ENCODE measurements at places on chromosomes 13 and 19.

- no peak for DNase-seq
Measured at GRCh38 chr13:33316890-33317289, 31.3 kb upstream of the STARD13 start.

DNA sequence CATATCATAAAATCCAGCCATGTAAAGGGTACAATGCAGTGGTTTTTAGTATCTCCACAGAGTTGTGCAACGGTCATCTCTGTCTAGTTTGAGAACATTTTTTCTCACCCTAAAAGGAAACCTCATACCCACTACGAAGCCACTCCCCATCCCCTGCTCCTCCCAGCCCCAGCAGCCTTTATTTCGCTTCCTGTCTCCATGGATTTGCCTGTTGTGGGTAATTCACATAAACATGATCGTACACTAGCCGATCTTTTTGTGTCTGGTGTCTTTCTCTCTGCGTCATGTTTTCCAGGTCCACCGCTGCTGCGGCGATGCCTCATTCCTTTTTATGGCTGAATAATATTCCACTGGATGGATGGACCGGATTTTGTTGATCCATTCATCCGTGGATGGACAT is 28.6 kb downstream of the BICRA start:
- no peak for DNase-seq

- DNase-seq: no peak
Measured at GRCh38 chr13:40550130-40550529, 116.3 kb downstream of the FOXO1 start.

DNA sequence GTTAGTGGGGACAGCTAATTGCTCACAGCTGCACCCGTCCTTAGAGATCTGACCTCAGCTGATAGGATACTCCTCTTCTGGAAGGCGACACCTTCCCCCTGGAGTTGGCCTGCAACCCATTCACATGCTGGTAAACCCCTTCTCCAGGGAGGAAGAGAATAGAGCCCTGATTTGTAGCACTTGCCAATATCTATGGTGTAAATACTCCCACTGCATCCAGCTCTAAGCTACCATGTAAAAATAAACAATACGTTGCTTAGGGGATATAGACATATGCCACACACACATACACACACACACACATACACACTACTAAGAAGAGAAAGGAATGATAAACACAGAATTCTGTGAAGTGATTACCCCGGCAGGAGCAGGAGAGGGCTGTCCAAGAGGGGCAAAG is 49.4 kb upstream of the KCTD15 start:
- no peak for DNase-seq

DNA sequence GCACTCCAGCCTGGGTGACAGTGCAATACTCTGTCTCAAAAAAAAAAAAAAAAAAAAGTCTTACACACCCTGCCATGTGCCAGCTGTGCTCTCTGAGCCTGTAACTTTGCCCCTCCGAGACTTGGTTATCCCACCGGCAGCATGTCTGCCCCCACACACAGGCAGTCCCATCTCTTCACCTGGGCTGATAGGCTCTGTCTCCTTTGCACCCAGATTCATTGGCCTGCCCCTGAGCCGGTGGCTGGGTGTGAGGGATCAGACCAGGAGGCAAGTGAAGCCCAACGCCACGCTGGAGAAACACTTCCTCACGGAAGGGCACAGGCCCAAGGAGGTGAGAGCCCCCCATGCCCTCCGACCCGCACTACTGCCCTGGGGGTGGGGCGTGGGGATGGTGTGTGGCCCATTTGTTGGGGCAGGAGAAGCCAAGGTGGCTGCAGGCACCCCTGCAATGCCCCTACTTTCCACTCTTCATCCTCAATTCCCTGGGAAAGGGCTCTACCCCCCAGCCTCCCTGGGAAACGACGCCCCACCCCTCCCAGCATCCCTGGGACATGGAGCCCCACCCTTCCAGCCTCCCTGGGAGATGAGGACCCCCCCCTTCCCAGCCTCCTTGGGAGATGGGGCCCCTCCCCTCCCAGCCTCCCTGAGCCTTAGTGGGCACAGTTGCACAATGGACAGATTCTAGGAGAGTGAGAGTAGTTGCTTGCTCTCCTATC is 45.3 kb downstream of the CERS4 start:
- DNase-seq: no peak

- DNase-seq: no peak
Measured at GRCh38 chr13:111548805-111549204, 228.4 kb downstream of the TEX29 start.

GRCh38 chr13:30880151-30880855 is 25.8 kb upstream of the MEDAG start:
- no peak for DNase-seq

DNA sequence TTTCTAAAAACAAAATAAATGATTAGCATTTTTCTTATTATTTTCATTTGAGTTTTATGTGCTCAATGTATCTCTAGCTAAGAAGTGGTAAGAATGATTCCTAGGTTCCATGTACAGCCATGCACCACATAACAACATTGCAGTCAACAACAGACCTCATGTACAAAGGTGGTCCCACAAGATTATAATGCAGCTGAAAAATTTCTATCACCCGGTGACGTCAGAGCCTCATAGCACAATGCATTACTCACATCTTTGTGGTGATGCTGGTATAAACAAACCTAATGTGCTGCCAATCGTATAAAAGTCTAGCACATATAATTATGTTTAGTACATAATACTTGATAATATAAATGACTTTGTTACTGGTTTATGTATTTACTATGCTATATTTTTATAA is 120.5 kb downstream of the SLC7A1 start:
- peak; percentile 48 for DNase-seq

GRCh38 chr13:97538203-97538602 is 104.2 kb downstream of the RAP2A start:
- DNase-seq: no peak

DNA sequence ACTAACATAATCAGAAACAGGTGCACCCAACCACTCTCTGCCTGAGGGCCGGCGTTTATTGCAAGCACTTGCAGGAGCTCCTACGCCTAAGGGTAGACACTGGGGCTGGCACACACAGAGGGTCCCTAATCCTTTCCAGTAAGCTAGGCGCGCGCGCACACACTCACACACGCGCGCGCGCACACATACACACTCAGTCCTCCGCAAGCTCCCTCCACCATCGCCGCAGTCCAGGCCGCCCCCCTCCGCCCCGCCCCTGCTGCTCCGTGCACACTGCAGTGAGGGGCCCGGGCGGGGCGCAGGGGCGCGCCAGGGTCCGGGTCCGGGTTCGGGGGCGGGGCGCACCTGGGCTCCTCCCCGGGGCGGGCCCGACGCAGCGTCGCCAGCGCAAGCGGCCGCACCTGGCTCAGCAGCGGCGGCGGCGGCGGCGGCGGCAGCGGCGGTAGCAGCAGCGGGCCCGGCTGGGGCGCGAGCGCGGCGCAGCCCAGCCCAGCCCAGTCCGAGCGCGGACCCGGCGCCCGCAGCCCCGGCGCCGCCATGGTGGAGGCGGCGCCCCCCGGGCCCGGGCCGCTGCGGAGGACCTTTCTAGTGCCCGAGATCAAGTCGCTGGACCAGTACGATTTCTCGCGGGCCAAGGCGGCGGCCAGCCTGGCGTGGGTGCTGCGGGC is at the start of gene CAMSAP3:
Gene CAMSAP3, plus strand, starts transcription at position 398 of the 668 bp plus-strand sequence. Its CDS starts 140 bp downstream, at position 538.
- peak; percentile 26 for DNase-seq

- DNase-seq: no peak
Measured at GRCh38 chr13:110413016-110413675, 106.1 kb downstream of the COL4A2 start.

GRCh38 chr19:5025027-5025426 is 56.1 kb downstream of the KDM4B start:
- peak; percentile 78 for DNase-seq

DNA sequence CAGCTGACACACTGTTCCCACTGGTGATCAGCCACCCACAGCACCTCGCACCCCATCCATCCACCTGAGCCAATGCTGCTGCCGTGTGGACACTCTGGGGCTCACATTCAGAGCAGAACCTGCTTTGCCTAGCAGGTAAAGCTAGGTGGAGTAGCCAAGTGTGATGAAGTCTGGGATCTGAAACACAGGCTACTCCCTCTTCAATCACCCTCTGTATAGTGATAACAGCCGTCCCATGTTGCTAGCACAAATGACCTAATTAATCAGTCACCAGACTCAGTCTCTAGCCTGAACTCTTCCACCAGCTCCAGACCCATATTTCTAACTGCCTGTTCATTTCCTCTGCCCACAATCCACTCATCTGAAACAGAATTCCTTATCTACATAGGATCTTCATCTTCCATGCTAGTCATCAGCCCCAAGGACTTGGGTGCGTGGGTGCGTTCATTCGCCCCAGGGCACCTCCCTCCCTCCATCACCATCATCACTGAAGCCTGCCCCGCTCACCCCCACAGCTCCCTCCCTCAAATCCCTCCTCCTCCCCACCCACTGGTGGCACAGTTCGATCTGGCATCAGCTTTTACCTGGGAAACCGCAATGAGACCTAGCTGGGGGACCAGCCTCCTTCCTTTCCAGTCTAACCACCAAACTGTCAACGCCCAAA is 19.8 kb downstream of the STK24 start:
- DNase-seq: no peak

GRCh38 chr19:15225760-15226159 is 6.5 kb downstream of the EPHX3 start:
- no peak for DNase-seq

DNA sequence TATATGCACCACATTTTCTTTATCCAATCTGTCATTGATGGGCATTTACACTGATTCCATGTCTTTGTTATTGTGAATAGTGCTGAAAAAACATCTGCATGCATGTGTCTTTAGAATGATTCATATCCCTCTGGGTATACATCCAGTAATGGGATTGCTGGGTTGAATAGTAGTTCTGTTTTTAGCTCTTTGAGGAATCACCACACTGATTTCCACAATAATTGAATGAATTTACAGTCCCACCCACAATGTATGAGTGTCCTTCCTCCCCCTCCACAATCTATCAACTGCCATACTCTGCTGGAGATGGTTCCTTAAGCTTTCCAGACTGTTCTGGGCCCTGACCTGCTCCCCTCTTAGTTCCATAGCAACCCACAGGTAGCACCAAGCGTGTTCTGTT is 667.0 kb downstream of the LIG4 start:
- DNase-seq: no peak

GRCh38 chr19:18278521-18279265 is 2.7 kb downstream of the JUND start:
- DNase-seq: no peak

GRCh38 chr19:13705928-13706447 is 58.3 kb upstream of the MRI1 start:
- DNase-seq: no peak

Measured in SJCRH30 (cell line).